Karpas-422 (cell line): ENCODE measurements at places on chromosomes 1 and 21. TPM values are rescaled to one million over a fixed set of nuclear protein-coding genes. Genes with fewer than 3 reads are reported as not detected.

Gene NCAM2
- 0.18 TPM in 1 of 2 replicates, not detected in the other for total RNA-seq

DNA sequence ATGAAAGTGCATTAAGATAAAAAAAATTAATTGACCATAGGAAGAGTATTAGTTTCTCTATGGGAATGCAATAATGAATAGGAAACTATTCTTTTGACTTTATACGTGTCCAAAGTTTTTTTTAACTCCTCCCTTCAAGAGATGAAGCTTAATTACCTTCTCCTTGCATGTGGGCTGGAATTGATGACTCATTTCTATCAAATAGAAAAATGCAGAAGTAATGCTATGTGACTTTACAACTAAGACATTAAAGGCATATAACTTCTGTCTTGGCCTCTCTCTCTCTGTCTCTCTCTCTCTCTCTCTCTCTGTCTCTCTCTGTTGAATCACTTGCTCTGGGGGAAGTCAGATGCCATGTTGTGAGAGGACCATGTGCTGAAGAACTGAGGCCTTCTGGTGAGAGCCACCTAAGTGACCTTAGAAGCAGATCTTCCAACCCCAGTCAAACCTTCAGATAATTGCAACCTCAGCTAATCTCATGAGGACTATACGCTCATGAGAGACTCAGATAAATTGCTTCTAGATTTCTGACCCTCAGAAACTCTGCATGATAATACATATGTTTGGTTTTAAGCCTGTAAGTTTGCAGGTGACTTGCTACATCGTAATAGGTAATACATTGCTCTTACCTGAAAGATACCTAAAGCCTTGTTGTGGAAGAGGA, 414.2 kb downstream of the KCNT2 start:
- H3K4me1 ChIP-seq, result no peaks in the 10 kb centered on the region
- no peaks in the 10 kb centered on the region for H3K27me3 ChIP-seq
- no peak overlapping the region for H3K27ac ChIP-seq
- no peaks in the 10 kb centered on the region for H3K36me3 ChIP-seq
- no peak overlapping the region for H3K4me3 ChIP-seq

GRCh38 chr1:64932962-64933295, 33.4 kb downstream of the JAK1 start:
- H3K27me3 ChIP-seq, result no peaks in the 10 kb centered on the region
- no peak overlapping the region for H3K4me3 ChIP-seq
- no peak overlapping the region for H3K27ac ChIP-seq
- no peak for DNase-seq
- peaks cover 24% of the 10 kb centered on the region for H3K4me1 ChIP-seq

Gene CCT8
- 242 and 276 TPM in 2 replicates for total RNA-seq

GRCh38 chr1:165855010-165855838, 27.8 kb downstream of the UCK2 start:
- H3K4me3 ChIP-seq, result no peak overlapping the region
- no peaks in the 10 kb centered on the region for H3K36me3 ChIP-seq

- no peaks in the 10 kb centered on the region for H3K4me1 ChIP-seq
- no peak overlapping the region for H3K4me3 ChIP-seq
- no peak overlapping the region for H3K27ac ChIP-seq
- no peak for DNase-seq
- no peaks in the 10 kb centered on the region for H3K36me3 ChIP-seq
- no peaks in the 10 kb centered on the region for H3K27me3 ChIP-seq
Observed at GRCh38 chr1:101484689-101485338, 248.0 kb downstream of the S1PR1 start.

GRCh38 chr1:109502364-109502851, 7.1 kb downstream of the AMIGO1 start:
- peaks cover 9% of the 10 kb centered on the region; the same call in 1 of the 2 replicates for H3K36me3 ChIP-seq
- H3K27ac ChIP-seq, result no peak overlapping the region
- no peak overlapping the region for H3K4me3 ChIP-seq
- peaks cover 17% of the 10 kb centered on the region for H3K4me1 ChIP-seq
- no peaks in the 10 kb centered on the region for H3K27me3 ChIP-seq
- DNase-seq, result no peak

DNA sequence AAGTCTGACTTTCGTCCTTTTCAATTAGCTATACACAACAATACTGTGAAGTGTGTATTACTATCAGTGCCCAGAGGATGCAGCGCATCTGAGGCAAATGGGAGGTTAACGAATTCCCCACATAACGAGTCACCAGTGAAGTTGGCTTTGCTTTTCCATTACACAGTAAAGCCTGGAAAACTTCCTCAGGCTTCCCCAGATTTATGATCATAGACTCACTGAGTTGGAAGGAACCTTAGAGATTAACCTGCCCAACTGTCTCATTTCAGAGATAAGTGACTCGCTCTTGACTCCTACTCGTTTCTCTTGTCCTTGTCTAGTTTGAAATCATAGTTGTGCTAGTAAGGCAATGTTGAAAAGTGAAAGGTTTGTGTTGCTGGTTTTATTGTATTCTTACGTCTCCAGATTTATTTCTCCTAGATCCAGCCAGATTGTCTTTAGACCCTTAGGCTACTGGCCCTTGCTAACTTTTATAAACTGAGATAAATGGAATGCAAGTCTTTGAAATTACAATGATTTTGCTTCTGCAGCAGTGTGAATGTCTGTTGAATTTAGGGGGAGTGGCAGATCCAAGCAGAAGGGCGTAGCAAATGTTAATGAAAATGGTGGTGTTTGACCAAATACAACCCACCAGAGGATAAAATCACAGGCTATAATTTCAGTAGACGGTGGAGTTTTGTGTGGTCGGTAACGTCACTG, 17.3 kb downstream of the S1PR1 start:
- no peak for DNase-seq
- no peaks in the 10 kb centered on the region for H3K27me3 ChIP-seq
- H3K27ac ChIP-seq, result no peak overlapping the region
- H3K36me3 ChIP-seq, result no peaks in the 10 kb centered on the region

Gene GJC2
- 0.69 TPM in 1 of 2 replicates, not detected in the other for total RNA-seq

DNA sequence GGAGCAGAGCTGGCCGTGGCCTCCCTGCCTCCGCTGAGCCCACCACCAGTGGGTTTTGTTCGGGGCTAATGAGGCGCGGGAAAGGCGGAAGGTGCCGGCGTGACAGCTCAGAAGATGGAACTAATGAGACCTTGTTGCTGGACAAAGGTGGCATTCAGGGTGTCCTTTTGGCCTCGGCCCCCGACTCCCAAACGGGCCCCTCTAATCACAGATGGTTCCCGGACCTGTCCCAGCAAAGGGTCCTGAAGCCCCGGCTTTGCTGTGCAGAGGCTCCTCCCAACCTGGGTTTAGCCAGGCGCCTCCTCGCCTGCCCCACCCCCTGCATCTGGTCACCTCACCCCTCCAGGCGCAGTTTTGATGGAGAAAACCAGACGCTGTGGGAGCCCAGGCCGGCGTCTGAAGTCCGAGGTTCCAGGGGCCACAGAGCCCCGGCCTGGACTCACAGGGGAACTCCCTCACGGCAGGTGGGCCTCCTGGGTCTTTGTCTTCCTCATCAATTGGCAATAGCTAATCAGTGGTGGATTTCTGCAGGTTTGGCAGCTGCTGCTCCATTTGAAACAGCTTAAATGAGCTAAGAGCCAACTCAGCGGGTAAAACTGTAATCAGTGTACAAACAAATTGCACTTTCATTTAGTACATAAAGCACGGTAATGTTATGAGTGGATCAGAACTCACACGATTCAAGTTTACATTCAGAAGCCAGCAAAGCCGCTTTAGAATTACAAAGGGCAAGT, 44.3 kb upstream of the ADARB1 start:
- no peak for DNase-seq
- no peaks in the 10 kb centered on the region for H3K27me3 ChIP-seq
- H3K4me3 ChIP-seq, result no peak overlapping the region
- H3K4me1 ChIP-seq, result no peaks in the 10 kb centered on the region

DNA sequence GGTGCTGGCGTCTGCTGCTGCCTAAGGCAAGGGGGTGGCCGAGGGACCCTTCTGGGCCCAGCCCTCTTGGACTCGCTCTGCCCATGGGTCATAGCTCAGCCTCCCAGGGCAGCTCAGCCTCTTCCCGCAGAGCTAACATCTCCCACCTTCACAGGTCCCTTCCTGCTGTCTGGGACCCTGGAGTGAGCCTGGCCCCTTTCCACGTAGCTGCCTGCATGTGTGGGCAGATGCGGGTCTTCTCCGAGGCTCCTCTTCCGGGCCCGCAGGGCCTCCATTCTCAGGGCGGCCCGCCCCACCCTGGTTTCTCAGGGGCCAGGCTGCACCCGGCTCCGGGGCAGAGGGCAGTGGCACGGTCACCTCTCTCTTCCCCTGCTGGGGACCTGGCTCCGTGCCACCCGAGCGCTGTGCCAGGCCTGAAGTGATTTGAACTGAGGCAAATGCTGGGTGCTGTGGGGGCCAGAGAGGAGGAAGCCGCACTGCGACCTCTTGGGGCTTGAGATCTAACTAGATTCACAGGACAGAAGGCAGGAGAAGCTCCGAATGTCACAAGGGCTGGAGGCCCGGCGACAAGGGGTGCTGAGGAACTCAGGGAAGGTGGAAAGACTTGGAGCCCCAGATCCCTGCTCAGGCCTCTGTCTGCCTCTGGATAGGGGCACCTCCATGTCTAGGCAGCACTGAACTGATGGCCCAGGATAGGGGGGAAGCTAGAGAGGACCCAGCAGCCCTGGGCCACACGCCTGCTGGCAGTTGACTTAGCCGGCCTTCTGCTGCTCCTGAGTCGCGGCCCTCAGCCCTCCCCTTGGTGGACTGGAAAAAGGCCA, 40.7 kb downstream of the COQ8A start:
- H3K4me1 ChIP-seq, result no peaks in the 10 kb centered on the region
- no peaks in the 10 kb centered on the region for H3K27me3 ChIP-seq
- no peak for DNase-seq
- H3K36me3 ChIP-seq, result no peaks in the 10 kb centered on the region
- no peak overlapping the region for H3K4me3 ChIP-seq

DNA sequence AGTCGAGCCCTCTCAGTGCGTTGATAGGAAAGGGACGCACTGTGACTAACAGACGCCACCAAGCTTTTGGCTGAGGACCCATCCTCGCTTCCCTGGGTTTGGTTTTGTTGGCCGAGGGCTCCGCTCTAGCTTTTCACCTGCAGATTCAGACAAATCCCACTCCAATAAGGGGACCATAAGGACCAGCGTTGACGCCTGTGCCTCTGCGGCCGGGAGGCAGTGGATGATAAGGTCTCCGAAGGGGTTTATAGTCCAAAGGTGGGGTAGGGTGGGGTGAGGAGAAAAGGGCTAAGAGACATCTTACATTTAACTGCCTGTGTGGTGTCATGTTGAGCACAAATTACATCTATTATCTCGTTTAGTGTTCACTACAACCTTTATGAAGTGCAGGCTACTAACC, 760 bp downstream of the PEX14 start:
- peak overlapping the region; percentile 49 for H3K27ac ChIP-seq
